ENCODE measurements at places on chromosomes 3 and 15.

DNA sequence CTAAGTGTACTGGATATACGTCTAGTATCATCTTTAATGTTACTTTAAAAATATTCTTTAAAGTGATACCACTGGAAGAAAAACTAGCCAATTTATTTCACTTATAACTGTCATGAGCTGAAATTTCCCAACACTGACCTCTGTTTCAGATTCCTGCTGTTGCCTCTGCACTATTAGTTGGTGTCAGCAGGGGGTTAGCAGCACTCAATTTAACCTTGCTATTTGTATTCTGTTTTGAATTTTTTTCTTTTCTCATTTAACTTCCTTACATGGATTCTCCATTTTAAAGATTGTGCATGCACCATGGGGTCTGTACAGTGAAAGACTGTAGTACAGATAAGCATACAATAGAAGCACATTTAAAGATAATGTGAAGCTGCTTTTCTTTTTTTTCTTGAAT is 169.2 kb downstream of the UBE2E2 start:
- DNase-seq = no peak

DNA sequence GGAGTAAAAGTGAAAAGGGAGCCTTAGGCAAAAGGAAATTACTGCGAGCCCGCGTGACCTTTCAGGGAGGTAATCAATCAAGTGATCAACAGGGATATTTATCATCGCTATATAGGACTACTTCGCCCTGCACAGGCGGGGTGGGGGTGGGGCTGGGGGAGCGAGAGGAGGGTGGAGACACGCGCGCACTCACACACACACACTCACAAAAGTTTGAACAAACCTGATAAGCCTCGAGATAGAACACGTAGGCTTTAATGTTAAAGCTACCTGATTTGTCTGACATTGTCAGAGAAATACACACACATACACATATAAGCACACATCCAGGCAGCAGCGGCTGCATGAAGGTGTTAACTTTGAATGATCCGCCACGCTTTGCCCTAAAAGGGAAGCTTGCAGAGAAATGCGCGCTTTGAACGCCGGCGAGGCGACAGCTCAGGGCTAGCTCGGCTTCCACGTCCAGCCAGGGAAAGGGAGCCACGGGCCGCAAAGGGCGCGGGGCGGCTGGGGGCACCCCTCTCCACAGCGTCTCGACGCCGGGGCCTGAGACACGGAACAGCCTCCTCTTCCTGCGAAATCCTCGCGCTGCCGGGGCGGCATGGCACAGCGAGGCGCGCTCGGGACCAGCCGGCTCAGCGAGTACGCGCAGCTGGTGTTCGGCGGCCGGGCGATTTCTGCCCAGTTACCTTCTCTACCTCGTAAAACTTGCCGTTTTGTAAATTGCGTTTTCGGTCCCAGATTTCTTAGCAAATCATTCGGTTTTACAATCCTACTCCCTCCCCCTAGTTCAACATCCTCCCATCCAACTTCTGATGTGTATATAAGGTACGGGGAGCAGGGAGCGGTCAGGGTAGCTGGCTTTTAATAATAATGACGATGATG is 4.8 kb upstream of the MECOM start:
- no peak for DNase-seq

DNA sequence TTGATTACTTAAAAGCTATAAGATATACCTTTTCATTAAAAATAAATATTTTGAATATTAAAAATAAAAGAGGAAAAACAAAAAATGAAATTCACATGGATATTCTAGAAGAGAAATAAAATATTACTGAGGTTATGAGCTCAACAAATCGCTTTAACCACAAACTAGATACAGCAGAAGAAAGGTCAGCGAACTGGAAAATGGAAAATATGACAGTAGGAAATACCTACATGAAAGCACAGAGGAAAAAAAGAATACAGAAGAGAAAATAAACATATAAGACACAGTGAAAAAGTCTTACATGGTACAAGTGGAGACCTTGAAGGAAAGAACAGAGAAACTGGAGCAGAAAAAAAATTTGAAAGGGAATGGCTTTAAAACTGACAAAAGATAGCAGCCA is 33.2 kb downstream of the SCAPER start:
- no peak for DNase-seq

GRCh38 chr3:37183375-37183831 is 9.0 kb upstream of the LRRFIP2 start:
- DNase-seq = no peak

DNA sequence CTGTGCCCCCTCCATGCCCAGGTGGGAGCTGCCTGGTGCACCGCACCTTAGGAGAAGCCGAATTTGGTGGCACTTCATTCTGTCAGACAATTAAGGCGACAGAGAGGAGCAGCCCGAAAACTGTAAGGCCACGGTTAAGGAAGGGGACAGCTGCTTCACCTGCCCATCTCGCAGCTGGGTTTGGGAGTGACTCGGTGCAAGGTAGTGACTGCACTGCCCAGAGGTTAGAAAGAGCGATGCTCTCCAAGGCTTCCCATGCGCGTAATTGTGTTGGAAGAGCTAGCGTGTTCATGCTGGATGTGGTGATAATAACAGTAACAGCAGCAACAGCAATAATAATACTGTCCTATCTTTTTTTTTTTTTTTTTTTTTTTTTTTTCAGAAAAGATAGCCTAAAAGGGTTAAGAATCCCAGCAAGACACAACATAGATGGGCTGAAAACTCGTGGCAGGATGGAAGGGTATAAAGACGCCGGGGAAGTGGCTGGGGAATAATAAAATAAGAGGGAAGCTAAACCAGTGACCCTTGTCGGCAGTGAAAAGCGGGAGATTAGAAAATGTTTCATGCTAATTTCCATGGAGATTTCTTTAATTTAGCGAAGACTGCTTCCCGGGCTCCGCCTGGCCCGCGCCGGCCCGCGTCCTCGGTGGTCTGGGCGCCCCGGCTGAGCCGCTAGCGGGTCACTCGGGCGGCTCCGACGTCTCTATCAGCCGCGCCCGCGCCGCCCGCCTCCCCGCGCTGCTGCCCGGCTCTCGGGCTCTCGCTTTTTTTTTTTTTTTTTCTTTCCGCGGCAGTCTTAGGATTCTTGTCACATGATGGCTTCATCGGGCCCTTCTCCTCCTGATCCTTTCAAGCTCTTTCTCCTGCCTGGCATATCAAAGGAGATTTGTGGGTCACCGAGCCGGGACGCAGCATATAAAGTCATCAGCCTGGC is 617.1 kb downstream of the NR2F2 start:
- no peak for DNase-seq

DNA sequence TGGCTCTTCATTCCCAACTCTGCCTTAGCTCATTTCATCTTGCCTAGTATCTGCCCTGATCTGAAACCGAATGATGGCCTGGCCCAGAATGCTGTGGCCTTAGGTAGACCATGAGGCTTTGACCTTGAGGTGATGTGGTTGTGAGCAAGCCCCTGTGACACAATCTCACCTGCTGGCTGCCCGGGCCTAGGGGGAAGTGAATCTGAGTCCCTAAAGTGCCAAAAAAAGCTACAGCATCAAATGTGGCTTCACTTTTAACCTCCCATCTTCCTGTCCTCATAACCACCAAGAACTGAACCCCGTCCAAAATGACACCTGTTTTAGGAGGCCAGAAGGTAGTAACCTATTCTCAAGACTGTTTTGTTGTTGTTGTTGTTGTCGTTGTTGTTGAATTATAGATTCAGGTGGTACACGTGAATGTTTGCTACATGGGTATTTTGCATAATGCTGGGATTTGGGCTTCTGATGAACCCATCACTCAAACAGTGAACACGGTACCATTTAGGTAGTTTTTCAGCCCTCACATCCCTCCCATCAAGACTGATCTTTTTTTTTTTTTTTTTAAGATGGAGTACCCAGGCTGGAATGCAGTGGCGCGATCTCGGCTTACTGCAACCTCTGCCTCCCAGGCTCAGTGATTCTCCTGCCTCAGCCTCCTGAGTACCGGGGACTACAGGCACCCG is 54.6 kb downstream of the MCCC1 start:
- no peak for DNase-seq

GRCh38 chr3:8152821-8153418 is 348.7 kb upstream of the LMCD1 start:
- no peak for DNase-seq

GRCh38 chr3:115160295-115160694 is 13.2 kb upstream of the ZBTB20 start:
- no peak for DNase-seq

DNA sequence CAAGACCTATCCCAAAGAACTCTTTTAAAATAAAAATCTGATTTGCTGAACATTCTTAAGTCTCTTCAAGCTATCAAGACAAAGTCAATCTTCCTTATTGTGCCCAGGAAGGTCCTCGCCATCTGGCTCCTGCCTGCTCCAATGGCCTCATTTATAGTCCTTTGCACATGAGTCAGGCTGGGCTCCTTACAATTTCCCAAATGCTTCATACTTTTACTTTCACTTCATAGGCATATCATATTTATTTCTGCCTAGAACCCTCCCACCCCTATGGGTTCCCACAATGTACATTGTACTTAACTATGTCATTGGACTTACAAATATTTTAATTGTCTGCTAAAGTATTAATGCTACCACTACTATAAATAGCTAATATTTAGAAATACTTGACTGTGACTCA is 9.1 kb downstream of the THRB start:
- no peak for DNase-seq

- DNase-seq = no peak
Observed at GRCh38 chr3:154943981-154944380, 136.1 kb upstream of the MME start.

DNA sequence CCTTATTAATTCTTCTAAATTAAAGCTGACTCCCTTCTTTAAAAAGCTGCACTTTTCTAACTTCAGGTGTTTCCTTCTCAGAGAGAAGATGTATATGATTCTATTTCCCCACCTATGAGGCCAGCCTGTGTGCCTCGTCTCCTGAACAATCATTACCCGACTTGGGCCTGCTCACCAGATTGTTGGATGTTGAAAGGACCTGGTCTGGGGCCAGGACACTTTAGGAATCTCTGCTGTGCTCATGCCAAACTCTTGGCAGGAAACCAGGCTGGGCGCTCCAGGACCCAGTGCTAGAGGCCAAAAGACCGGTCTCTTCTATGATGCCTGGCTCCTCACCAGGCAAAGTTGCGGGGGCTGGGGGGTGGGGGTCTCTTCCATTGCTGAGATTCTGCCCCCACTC is 16.9 kb upstream of the LRRC31 start:
- DNase-seq = no peak
